ENCODE measurements at places on chromosomes 2 and 18. TPM values are rescaled to one million over a fixed set of nuclear protein-coding genes. Genes with fewer than 3 reads are reported as not detected.

DNA sequence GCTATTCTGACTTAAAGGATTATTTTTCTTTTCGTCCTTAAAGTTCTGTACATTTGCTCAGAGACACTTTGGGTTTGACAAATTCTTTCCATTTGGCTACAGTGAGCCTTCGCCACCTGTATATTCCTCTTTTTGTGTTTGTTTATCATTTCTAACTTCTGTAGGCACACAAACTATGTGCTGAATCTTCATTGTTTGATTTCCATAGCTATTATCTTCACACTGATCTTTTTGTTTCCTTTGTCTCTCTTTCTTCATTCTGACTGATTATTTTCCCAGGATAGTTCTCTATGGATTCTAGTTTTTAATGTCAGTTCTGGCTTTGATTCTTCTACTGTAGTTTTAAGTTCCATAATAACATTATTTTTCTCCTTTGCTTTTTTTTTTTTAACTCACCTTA is 350.2 kb downstream of the ZNF521 start:
- no peak for DNase-seq

- no peak for DNase-seq
Observed at GRCh38 chr2:204023088-204023487, 86.5 kb downstream of the ICOS start.

The APCDD1 gene
- polyA plus RNA-seq: 57.3 TPM

GRCh38 chr18:70870292-70870691 is 581.4 kb downstream of the SOCS6 start:
- DNase-seq: no peak

GRCh38 chr18:63590373-63590772 is 3.2 kb downstream of the SERPINB13 start:
- no peak for DNase-seq

- DNase-seq: no peak
Observed at GRCh38 chr2:147231607-147232006, 613.2 kb upstream of the ACVR2A start.

The STPG4 gene
- polyA plus RNA-seq: not detected

The CNPPD1 gene
- 61.4 TPM for polyA plus RNA-seq

DNA sequence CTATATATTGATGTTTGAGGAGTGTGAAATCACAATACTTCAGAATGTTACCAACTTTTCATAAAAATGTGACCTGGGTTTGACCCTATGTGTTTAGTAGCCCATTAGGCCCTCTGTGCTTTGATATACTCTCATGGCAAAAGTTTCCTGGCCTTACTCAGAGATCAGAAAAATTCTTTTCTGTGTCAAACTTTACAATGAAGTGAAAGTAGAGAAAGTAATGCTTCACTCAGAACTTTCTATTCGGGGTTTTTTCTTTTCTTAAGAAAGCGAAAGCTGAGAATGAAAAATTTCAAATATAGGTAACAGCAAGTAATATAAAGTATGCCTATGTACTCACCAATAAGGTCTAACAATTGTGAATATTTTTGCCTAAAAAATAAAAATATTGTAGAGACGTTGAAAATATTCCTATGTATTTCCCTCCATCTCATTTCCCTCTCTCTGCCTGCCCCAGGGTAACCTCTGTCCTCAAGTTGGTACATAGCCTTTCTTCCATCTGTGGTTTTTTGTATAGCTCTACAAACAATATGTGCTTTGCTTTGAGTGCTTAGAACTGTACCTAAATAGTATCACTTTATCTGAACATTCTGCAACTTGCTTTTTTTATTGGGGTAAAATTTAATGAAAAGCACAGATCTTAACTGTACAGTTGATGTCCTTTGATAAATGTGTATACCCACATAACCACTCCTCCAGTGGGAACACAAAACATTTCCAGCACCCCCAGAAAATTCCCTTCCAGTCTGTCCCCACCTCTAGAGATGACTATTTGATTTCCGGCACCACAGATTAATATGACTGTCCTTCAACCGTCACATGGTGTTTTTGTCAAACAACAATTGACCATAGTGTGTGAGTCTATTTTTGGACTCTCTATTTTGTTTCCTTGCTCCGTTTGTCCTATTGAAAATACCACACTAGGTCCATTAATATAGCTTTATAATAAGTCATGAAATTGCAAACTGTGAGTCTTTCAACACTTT is 10.3 kb upstream of the ACKR3 start:
- no peak for DNase-seq

DNA sequence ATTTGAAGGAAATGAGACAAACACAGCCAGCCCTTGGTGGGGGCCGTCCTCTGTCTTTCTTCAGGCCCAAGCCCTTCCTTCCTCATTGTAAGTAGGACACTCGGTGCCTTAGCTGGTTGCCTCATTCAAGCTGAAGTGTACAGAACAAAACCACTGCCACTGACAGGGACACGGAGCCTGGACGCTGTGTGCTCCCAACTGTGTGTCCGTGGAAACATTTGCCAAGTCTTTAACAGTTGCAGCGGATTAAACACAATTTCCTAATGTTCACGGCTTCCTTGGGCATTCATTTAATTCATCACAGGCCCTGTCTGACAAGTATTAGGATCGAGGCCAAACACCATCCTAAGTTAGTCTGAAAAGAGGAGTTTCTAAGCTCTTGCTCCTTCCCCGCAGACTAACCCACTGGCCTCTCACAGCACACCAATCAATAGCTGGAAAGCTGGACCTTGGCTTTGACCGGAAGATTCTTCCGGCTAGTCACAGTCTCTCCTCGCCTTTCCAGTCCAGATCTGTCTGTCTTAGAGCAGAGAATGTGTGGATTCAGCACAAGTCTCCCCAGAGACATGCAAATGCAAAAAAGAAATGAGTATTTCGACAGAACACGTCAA is 68.7 kb upstream of the ACSL3 start:
- DNase-seq: no peak

GRCh38 chr2:134609924-134610513 is 108.8 kb downstream of the TMEM163 start:
- DNase-seq: no peak

DNA sequence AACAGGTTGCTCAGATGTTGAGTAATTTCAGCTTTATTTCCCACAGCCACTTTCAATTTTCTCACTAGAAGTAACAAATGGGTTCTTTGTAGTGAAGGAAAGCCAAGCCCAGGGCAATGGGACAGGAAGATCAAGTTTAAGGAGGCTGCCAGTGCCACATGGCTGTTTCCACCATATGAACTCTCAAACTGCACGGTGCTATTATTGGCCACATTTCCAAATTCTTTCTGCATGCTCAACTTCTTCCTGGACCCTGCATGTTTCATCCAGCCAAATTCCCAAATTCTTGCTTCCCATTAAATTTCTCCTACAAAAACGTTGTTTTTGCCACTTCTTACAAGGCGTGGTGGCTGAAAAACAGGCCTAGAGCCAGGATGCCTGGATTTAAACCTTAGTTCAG is 193.3 kb upstream of the SPHKAP start:
- no peak for DNase-seq

DNA sequence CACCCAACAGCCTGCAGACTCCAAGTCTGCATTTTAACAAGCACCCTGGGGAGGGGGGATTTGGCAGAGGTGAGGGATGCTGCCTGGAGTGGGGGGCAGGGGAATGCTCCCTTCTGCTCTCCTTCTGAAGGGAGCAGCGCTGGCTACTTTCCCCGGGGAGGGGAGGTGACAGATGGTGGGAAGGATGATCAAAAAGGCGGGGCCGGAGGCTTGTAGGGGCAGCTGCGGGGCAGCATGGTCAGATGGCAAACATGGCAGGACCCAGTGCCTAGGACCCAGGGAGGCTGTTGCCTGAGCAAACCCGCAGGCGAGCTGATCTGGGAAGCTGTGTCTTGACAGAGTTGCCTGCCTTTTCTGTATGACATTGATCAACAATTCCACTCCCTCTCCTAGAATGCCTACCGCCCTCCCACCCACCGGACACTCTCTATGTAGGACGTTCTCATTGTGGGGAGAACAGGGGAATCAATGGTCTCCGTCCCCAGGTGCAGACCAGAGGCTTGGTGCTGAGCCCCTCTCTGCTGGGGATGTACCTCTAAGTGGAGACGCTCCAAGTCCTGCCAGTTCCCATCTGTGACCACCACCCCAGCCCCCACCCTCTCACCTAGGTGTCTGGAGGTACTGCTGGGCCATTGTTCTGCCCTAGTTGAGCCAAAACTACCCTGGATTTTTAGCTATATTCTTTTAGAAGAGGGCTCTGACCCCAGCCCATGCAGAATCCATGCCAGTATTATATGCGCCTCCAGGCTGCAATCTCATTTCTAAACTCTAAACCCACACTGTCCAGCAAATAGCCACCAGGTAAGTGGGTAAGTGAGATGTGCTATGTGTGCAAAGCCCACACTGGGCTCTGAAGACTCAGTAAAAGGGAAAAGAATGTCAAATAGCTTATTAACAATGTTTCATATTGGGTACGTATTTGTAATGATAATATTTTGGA is 89.7 kb upstream of the SEC11C start:
- DNase-seq: no peak

DNA sequence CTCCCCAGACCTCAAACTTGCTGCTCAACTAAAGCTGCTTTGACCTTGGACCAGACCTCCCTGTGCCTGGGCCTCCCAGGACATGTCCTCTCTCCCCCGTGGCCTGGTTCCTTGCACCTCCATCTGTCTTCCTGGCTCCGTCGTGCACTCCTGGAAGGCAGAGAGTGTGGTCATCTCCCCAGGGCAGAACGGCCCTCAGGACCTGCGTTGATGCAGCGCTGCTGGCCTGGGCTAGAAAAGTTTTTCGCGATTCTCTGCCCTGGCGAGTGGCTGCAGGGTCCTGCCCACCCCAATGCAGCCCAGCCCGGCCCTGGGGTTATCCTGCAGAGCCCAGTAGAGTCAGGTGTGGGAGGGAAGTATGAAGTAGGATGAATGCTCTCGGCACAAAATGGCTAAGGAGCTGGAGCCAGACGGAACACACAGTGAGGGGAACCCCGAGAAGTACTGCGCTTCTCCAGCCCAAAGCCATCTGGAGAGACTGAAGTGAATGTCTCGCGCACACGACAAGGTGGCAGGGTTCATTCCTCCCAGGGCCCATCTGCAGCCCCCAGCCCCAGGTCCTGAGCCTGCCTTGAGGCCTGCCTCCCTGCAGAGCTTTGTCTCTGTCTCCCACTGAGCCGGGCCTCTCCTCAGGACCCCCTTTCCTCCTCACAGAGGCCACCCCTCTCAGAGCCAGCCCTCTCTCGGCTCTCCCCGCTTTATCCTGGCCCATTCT is 41.7 kb downstream of the ATOH8 start:
- DNase-seq: no peak

The ARHGEF4 gene
- 6.5 TPM for polyA plus RNA-seq

GRCh38 chr18:34970106-34970505 is 71.1 kb upstream of the MAPRE2 start:
- no peak for DNase-seq

The SETBP1 gene
- 32.4 TPM for polyA plus RNA-seq

GRCh38 chr2:68044099-68044498 is 18.7 kb downstream of the C1D start:
- no peak for DNase-seq

The CLEC4F gene
- 0.08 TPM for polyA plus RNA-seq
